ENCODE measurements at places on chromosomes 1 and 21.

- DNase-seq = peak; percentile 39
Measured at GRCh38 chr1:161119092-161119903, 1.4 kb downstream of the NIT1 start.

DNA sequence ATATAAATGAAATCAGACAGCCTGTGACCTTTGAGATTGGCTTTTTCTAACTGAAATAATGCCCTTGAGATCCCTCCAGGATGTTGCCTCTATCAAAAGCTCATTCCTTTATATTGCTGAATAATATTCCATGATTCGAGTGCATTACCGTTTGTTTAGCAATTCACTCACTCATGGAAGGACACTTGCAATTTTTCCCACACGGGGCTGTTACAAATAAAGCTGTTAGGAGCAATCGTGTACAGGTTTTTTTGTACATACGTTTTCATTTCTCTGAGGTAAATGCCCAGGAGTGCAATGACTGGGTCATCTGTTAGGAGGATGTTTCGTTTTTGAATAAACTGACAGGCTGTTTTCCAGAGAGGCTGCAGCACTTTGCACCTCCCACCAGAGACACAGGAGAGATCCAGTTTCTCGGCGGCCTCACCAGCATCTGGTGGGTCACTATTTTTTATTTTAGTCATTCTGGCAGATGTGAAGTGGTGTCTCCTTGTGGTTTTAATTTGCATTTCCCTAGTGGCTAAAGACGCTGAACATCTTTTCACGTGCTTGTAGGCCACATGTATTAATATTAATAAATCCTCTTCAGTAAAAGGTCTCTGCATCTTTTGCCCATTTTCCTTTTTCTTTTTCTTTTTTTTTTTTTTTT, 11.0 kb downstream of the PRDM15 start:
- DNase-seq = no peak

DNA sequence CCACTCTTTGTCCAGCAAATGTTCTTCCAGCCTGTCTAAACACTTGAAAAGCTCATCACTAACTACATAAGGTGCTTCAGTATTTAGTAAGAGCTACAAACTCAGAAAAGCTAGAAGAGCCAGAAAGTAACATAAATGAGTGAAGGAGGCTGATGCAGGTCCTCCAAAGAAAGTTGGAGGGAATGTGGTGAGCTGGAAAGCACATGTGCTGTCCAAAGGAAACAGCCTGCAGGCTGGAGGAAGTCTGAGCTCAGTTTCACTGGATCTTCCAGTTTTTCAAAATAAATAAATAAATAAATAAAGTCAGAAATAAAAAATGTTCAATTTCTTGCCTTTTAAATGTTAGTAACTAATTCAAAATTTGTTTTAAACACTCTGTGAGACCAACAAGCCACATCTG, 25.5 kb downstream of the ZC3H11B start:
- no peak for DNase-seq

- DNase-seq = no peak
Measured at GRCh38 chr1:156795787-156796186, 20.9 kb downstream of the SH2D2A start.

DNA sequence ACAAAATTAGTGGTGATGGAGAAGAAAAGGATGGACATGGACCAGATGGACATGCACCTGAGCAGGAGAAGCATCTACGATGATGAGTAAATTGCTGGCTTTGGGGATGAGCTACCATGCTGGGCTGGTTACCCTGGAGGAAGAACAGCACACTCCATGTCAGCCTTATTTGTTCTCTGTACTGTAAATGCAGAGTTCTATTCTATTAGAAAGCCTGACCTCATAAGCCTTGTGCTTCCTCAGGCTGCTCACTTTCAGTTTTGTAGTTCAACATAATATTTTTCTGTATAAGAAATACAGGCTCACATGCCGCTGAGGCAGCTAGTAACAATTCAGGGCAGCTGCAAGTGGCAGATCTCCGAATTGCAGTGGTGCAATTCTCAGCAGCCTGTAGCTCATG, 249.6 kb downstream of the PLA2G4A start:
- DNase-seq = no peak

GRCh38 chr1:200247518-200247917, 162.3 kb downstream of the ZNF281 start:
- no peak for DNase-seq

DNA sequence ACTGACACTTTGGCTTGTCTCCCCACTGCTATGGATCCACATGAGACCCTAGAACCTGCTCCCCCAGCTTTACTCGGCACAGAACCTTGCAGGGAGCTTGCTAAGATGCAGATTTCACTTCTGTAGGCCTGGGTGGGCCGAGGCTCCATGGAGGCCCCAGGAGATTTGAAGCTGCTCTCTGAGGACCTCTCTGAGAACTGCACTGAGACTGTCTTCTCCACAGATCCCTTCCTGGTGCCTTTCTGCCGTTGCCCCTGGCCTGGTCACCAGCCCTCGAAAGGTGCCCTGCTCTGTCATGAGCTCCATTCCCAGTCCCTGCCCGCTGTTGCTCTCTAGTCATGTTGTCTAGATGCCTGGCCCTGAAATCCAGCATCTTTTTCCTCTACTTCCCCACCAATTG, 588.4 kb downstream of the AJAP1 start:
- DNase-seq = no peak

DNA sequence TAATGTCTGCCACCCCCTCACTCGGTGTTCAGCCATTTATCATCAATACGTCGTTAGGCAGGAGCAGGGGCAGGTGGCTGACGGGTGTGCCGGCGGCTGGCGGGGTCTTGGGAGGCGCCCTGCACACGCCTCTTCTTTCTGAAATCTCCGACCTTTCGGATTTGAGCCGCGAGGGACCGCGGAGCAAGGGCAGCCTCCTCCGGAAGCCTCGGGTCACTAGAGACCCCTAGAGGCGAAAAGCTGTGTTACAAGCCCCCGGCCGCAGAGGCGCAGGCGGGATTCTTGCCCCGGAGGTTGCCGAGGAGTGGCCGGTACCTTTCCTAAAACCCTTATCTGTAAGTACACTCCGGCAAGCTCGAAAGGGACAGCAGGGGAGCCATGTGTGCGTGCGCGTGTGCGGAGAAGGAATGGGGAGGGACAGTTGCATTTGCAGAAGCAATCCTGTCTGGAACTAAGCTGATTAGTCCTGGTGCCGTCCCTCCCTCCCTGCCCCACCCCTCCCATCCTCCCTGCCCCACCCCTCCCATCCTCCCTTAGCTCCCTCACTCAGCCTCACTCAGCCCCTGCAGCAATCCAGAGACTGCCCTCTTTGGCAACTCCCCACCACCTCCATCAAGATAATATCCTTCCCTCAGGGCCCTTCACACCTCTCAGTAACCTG, 11.0 kb downstream of the BRINP2 start:
- no peak for DNase-seq

DNA sequence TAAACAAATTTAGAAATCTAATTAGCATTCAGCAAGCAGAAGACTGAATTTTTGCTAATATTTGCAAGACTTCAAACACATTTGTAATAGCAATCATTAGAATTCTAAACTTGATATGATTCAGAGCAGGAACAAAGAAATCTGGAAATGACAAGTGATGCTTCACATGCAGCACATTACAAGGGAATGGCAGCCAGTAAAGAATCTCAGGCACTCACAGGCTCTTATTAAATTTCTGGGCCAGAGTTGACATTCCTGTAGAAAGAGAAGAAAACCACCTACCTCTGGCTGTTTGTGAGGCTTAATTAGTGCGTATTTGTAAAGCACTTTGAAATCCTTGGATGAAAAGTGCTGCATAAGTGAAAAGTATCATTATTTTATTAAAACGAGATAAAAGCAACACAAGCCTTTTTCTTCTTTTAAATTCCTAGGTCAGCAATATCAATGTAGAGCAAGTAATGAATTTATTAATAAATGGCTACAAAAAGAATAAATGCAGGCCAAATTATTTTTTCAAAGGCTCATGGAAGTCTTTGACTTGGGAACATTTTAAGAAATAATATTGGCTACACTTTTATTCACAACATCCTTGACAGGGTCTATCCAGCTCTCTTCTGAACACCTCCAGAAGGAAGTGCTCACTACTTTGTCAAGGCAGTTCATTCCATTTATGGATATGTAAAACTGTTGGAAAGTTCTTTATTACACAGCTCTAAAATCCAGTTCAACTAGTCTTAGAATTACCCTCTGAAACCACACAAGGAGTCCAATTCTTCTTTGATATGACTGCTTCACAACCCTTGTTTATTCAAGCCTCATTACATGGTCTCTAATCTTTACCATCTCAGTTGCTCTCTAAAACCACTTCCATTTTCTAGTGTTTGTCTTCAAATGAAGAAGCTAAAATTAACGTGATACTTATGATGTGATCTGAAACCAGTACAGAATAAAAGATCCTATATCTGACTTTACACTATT, 32.1 kb upstream of the SCYL3 start:
- DNase-seq = no peak

DNA sequence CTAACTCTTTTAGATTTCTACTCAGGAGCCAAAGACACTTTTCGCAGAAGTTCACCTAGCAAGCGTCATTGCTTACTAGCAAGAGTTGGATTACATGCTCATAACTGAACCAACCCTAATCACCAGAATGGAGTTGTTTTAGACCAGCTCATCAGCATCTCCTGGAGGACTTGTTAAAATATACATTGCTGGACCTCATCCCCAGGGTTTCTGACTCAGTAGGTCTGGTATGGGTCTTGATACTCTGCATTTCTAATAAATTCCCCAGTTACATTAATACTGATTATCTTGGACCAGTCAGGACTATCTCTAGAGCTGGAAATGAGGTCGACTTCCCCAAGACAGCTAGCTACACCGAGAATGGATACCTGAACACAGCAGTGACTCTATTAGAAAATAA, 9.7 kb upstream of the PRDX6 start:
- DNase-seq = no peak

DNA sequence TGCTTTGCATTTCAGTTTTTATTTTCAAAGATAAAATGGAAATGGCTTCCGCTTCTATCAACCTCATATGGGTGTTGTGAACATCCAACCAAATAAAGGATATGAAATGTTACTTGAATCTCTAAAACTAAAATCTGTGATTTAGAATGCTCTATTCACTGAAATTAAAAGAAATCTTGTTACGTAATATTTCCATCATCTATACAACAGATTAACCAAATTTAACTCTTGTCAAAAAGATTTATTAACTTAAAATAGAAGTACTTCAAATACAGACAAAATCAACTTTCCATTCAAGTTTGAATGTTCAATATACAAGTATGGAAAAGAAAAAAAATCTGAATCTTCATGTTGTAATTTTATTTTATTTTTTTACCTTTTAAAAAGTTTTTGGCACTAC, 18.7 kb downstream of the PRPF38A start:
- DNase-seq = no peak

GRCh38 chr1:30411206-30411605, 312.2 kb downstream of the MATN1 start:
- DNase-seq = no peak

GRCh38 chr1:2299131-2299627, 71.1 kb downstream of the SKI start:
- no peak for DNase-seq

- DNase-seq = no peak
Measured at GRCh38 chr1:29327223-29327935, 91.1 kb downstream of the PTPRU start.

DNA sequence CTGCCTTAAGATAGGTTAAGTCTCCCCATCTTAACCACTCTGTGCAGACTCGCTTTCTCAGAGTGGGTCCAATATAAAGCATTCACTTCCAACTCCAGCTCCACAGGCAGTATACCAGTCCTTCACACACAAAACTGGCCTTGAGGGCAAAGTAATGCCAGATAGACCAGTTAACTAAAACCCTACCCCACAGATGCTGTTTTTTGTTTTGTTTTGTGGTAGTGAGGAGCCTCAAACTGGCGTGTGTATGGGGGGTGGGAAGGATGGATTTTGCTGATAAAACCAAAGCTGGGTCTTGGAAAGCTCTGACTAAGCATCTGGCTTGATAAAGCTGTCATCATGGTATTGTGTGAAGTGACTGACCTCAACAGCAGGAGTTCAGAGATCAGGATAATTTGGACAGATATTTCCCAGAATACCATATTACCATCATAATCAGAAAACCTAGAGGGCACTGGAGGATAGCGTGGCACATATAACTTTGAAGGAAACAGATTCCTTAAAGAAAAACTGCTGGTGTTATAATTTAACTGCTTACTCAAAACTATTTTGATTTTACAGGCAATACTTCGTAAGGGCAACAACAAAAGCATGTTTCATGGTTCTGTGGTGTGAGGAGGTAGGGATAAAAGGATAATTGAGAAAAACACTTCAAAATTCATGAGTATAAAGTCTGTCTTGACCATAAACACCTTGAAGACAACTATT, 29.6 kb upstream of the CPLANE2 start:
- DNase-seq = no peak

DNA sequence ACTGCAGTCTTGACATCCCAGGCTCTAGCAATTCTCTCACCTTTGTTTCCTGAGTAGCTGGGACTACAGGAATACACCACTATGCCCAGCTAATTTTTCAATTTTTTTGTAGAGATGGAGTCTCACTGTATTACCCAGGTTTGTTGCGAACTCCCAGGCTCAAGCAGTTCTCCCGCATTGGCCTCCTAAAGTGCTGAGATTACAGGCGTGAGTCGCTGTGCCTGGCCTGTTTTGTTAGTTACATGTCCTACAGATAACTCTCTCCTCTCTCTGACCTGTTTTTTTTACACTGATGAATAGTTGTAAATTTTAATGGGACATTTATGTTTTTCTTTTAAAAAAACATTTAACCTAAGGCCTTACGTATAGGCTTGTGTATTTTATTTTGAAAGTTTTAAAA, 19.8 kb downstream of the PTBP2 start:
- DNase-seq = no peak

- no peak for DNase-seq
Measured at GRCh38 chr1:33360367-33360766, 39.5 kb upstream of the A3GALT2 start.

GRCh38 chr1:22385537-22385936, 66.1 kb upstream of the ZBTB40 start:
- no peak for DNase-seq

DNA sequence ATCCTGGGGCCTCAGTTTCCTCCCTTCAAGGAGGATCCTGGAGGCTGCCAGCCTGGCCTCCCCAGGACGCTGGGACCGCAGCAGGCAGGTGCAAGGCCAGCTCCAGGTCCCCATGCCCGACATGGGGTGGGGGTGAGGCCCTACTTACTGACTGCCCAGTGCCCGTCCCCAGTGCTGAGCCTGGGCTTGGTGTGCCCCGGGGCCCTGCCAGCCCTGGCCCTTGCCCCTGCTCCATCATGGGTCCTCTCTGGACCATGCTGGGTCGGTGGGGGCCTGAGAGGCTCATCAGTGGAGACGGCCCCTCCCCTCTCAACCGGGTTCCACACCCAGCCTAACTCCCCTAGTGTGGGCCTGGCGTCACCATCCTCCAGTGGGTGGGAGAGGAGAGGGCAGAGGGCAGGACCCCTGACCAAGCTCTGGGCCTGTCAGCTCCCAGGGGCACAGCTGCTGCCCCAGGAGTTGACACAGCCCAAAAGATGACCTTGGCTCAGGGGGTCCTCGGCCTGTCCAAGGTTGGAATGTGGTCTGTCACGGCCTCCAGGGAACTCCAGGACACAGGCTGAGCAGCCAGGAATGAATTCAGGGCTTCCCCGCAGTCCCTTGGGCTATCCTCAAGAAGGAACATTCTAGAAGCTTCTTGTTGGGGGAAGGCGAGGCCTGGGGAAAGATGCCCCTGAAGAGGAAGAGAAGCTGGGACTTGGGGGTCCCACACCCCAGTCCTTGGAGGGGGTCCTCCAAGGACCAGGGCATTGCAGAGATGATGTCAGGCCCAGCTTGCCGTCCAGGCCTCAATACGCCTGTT, 17.6 kb upstream of the ARF1 start:
- DNase-seq = no peak

- DNase-seq = no peak
Measured at GRCh38 chr1:156664767-156665411, 12.3 kb downstream of the NES start.

GRCh38 chr21:25939396-25939761, 204.6 kb downstream of the GABPA start:
- no peak for DNase-seq

Measured in SW 1271 (cell line).